M059J (cell line): ENCODE measurements at places on chromosomes 5 and 9. TPM values are rescaled to one million over a fixed set of nuclear protein-coding genes. Genes with fewer than 3 reads are reported as not detected.

PRDM9 gene
- total RNA-seq: not detected in 2 replicates

PTAR1 gene
- total RNA-seq: 42.4 and 63.3 TPM in 2 replicates

MLANA gene
- total RNA-seq: not detected in 2 replicates

AJM1 gene
- total RNA-seq: 0.15 and 1.1 TPM in 2 replicates

CDH6 gene
- 5.8 and 8.9 TPM in 2 replicates for total RNA-seq

LRRC19 gene
- not detected in 2 replicates for total RNA-seq

CCT5 gene
- total RNA-seq: 445 and 637 TPM in 2 replicates

RGS7BP gene
- not detected in 2 replicates for total RNA-seq

MIGA2 gene
- 19.5 and 23.3 TPM in 2 replicates for total RNA-seq

NDST1 gene
- total RNA-seq: 24.3 and 44.2 TPM in 2 replicates

PCDHA6 gene
- total RNA-seq: not detected in 2 replicates

BASP1 gene
- total RNA-seq: 86.0 and 126 TPM in 2 replicates

DNA sequence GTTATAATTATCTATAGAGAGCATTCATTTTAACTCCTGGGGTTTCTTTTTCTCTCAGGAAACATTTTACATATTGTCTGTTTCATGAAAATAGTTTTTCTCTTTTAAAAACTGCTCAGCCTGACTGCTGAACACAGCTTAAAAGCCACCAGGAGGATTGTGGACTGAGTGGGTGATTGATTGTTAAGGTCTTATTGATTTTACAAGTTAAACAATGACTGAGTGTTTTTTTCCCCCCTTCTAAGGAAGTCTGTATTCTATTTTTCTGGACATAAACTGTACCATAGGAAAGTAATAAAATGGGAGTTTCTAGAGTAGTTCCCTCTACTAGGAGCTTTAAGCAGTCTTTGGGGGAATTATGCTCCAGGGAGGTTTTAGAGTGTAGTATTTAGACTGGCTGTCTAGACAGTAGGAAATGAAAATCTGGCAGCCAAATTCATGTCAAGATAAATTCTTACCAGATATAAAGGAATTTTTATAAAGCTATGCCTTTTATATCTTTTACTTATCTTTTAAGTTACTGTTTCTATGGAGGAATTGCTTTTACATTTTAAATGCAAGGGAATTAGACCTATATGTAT, 463.9 kb downstream of the PRR16 start:
- no peak for DNase-seq

GRCh38 chr5:141039061-141039460, 12.1 kb upstream of the PCDHB1 start:
- no peak for DNase-seq

DNA sequence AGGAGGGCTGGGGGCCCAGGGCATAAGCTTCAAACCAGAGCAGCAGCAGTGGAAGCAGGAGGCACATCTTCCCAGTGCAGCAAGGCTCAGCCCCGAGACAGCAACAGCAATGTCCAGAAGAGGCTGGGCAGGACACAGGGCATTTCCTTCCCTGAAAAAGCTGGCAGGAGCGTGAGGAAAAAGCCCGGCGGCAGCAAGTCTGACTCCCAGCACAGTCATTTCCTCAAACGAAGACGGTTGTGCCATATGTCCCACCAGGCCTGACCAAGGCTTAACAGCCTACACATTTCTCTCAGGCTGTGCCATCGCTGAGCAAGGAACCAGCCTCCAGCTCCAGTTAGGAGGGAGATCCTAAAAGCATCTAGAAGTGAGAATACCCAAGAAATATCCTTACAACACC, 74.5 kb downstream of the APTX start:
- DNase-seq: peak; percentile 23

DNA sequence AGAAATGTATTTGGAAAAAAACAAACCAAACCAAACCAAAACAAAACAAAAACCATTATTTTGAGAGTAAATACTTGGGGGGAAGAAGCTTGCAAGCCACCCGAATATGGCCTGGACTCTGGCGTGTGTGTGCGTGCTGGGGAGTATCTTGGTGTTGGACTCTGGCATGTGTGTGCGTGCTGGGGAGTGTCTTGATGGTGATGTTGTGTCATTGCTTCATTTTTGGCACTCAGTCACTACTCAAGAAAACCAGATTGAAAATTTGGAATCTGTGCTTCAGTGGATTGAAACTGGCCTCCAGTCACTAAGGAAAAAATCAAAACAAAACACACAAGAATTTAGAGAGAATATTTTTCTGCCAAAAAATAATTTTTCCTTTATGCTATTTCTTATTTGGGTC, 76.1 kb downstream of the ARRDC3 start:
- no peak for DNase-seq

GRCh38 chr5:14871214-14872069, at the start of gene ANKH:
TSS of gene ANKH (minus strand) at chr5:14871778. CDS start at chr5:14871447, 331 bp downstream.
- DNase-seq: peak; percentile 80

DNA sequence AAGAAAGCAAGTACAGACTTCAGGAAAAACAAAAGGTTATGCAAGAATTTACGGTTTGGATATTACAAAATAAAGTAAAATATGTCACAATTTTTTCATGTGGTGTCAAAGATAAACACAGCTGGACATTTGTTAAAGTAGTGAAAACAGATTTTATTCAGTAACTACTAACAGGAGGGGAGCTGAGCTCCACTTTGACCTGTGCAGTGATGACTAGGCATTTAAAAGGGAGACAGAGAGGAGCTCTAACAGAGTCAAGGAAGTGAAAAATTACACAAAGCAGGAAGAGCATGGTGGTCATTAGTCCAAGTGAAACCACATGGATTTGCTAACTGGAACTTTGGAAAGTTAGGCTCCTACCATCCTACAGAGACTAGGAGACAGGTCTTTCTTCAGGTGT, 263.6 kb upstream of the PCSK5 start:
- no peak for DNase-seq

- DNase-seq: peak; percentile 47
Measured at GRCh38 chr5:41519801-41520200, 9.4 kb upstream of the PLCXD3 start.

GRCh38 chr9:2613730-2614271, 7.8 kb upstream of the VLDLR start:
- DNase-seq: no peak

DNA sequence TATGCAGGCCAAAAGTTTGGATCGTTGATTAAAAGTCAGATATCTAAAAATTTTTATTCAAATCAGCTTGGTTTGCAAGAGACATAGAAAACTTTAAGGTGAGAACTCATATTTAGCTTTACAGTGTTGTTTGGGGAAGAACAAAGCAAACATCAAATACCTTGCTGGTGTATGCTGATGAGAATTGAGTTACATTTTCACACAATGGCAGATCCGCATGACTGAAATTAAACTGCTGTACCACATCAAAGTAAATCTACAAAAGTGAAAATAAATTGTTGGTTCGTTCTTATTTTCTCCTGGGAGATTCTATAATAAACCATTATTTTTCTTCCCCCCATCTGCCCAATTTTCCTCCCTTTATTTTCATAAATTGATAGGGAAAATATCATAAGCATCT, 198.2 kb upstream of the PCSK5 start:
- DNase-seq: no peak

DNA sequence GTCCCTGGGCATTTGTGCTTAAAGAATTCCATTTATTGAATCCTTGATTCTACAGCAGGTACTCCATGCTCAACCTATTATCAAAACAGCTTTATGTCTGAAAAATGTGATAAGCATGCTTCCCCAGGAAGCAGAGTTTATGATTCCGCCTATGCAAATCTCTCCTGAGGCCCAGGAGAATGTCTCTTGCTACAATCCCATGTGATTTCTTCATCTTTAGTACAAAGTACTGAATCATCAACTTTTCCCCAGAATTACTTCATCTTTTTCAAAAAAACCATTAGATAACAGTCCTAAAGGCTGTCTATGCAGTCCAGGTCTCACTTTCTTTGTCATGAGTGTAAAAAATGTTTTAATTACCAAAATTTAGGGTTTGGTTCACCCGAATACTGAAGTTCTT, 130.2 kb upstream of the ADAMTSL1 start:
- DNase-seq: no peak

DNA sequence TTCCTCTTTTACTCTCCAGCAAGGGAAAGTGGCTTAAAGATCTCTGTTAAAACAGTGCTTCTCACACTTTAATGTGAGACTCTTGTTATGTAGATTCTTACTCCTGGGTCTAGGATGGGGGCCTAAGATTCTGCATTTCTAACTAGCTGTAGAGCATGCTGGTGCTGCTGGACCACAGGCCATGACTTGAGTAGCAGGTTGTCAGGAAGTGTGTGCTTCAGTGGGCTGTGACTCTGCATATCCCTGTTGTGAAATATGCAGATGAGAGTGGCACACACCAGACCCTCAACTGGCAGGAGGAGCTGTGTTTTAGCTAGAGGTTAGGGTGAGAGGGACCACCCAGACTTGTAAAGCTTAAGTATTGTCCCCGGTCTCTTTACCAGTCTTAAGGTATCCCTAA, 191.1 kb upstream of the DMRT1 start:
- DNase-seq: no peak

- peak; percentile 85 for DNase-seq
Measured at GRCh38 chr9:297104-297972, 82.7 kb downstream of the DOCK8 start.

DNA sequence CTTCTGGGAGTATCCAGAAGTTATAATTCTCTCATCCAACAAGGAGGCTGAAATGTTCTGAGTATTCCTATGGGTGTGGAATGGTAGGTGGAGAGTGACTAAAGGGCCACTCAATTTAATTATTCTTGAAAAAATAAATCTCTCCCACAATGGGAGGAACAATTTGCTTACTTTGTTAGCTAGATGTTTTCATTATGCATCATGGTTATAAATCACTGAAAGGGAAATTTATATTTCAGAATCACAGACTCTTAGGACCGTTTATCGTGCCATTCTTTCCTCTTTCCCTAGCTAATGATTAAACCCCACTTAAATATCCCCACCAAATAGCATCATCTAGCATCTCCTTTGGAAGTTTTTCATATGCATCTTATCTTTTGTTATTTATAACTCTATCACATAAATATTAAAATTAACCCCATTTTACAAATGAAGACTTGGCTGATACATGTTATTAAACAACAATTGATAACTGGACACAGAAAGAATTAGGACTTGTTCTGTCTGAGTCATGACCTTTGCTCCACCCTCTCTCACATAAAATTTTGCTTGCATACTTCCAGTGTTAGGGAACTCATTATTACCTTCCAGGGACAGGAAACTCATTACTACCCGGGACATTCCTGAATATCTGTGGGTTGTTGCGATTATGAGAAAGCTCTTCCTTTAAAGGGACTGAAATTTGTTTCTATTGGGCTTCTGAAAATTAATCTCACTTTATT, 94.9 kb upstream of the NMUR2 start:
- DNase-seq: no peak

GRCh38 chr5:134874831-134875655, 872 bp downstream of the TXNDC15 start:
- DNase-seq: peak; percentile 78

GRCh38 chr9:127950513-127951289, 13.0 kb upstream of the DPM2 start:
- no peak for DNase-seq

- DNase-seq: no peak
Measured at GRCh38 chr5:135039271-135040033, 5.4 kb upstream of the PITX1 start.

- peak; percentile 96 for DNase-seq
Measured at GRCh38 chr9:134564431-134565170, 77.0 kb upstream of the COL5A1 start.

GRCh38 chr9:92289708-92290390, 3.6 kb downstream of the IARS1 start:
- peak; percentile 32 for DNase-seq

DNA sequence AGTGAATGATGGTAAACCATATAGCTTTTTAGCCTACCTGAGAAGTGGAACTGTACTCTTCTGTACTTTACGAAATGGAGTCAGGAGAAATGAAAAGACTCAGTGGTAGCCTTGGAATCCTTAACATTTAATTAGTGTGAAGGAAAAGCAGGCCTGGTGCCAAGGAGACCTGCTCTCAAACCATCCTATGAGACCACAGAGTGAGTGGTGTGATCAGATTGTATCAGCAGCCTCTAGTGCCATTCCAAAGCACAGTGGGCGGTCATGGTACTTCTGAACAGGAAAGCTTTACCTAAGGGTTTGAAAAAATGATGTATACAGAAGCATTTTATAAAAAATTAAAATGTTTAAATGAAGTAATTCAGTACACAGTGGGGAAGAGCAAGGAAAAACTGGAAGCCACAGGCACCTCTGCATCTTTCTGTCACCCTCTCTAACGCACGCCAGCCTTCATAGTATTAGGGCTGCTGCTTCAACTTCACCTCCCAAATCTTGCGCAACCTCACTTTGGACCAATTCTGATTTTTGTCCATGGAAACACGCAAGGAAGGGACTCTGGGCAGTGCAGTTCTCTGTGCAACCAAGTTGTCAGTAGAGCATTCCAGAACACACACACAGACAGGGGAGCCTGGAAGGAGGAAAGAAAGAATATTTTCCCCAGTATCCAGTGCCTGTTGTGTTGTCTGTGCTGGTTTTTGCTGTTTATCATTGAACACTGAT, 203.7 kb downstream of the SH3GL2 start:
- DNase-seq: peak; percentile 36

DNA sequence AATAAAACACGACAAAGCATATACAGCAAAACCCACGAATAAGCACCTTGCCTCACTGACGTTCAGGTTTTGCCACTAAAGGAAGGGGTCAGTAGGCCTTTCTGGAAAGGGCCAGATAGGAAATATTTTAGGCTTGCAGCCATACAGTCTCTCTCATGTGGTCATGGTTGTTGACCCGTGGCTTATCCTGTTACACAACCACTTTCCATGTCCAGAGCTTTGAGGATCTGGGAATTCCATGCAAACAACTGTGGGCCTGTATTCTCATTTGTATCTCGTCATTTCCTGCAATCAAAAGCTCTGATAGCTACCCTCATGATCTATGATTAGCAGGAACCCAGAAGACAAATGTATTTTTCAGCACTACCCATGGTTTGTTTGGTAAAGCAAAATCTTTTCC, 108.3 kb downstream of the DRD1 start:
- peak; percentile 53 for DNase-seq

- no peak for DNase-seq
Measured at GRCh38 chr9:112032009-112032408, 135.4 kb downstream of the UGCG start.

DNA sequence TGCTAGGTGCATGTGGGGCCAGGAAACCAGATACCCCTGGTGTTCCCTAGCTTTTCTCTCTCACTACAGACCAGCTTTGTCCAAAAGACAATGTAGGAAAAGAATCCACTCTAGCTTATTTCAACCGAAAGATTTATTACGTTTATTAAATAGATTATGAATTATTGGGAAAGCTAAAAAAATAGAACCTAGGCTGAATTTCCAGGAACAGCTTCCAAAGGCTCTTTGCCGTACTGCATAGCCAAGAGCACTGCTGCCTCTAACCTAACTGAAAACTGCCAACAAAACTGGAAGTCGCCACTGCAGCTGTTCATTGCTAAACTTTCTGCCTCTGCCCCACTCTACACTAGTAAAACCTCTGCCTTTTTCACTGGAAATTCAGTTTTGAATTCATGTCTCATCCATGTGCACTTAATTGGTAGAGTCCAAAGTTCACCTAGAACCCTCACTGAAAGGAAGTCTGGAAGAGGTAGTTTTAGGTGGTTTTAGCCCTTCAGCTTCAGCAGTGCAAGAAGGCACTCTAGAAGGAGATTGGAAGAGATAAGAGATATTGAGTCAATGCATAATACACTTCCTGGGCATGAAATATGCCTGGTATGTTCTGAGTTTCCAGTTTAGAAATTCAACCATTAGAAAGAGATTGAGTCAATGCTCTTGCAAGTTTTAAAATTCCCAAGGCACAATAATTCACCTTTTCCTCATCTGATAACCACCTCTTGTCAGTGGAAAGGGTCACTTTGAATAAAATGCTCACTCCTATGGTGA, 927.9 kb downstream of the MAT2B start:
- peak; percentile 23 for DNase-seq
